ENCODE measurements at places on chromosomes 7 and 10.

DNA sequence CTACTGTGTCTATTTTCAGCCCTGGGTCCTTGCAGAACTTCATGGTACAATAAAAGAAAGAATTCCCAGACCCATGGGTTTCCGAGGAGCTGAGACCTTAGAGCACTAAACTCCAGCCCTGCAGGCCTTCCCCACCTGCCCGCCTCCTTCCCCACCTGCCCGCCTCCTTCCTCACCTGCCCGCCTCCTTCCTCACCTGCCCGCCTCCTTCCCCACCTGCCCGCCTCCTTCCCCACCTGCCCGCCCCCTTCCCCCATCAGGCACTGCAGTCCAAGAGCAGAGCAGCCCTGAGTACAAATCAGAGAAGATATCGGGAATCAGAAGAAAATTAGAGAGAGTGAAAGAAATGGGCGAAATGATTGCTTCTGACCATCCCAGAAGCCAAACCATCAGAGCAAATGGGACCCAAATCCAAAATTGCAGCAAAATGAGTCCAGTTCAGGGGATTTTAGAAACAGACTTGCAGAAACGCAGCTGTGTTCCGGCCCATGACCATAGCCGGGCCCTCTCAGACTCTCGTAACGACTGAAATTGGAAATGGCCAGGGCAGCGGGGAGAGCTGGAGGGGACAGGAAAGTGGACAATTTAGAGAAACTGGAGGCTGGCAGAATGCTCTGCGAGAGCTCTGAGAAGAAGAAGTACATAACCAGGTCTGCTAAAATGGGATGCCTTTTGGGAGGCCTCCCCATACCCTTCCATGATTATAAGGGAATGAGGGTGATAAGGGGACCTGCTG lies 568.4 kb downstream of the TCERG1L start:
- no peak for DNase-seq

- DNase-seq: no peak
Measured at GRCh38 chr10:48990226-48990625, 50.6 kb upstream of the LRRC18 start.

GRCh38 chr10:11493646-11494045 lies 117.8 kb downstream of the USP6NL start:
- no peak for DNase-seq

DNA sequence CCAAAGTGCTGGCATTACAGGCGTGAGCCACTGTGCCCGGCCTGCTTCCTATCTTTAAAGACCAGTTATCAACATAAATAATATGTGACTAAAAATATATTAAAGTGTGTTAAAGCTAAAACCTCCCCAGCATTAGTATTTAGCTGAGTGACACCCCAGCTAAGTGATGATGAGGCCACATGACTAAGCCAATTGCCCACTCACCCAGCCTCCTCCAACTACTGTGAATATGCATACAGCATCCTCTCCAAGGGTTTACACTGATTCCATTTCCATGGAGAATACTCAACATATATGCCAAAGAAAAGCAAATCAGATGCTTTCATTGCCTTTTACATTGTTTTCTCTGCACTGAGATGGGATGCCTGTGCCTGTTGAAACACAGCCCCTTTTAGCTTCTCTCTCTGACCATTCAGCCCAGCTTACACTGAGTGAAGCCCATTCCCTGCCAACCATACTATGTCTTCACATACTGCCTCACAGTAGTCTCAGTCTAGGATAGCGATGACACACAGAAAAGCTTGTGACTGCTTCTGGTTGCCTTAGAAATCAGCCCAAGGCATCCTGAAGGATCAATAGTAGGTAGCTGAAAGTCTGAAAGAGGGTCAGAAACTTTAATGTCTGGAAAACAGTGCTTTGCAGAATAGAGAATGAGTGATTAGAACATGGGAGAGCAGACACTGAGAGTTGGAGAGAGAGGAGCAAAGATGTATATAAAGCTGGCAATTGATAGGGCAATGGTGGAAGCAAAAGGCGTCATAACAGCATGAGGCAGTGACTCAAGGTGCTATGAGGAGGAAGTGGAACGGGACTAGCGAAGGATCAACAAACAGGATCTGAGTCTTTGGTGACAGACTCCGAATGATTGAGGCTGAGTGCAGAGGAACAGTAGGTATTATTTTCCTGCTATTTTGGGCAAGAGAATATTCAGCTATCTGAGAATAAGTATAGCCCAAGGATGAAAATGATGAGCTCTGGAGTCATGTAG lies 19.8 kb upstream of the ATE1 start:
- no peak for DNase-seq

- DNase-seq: no peak
Measured at GRCh38 chr7:128110641-128111364, 79.6 kb upstream of the LRRC4 start.

DNA sequence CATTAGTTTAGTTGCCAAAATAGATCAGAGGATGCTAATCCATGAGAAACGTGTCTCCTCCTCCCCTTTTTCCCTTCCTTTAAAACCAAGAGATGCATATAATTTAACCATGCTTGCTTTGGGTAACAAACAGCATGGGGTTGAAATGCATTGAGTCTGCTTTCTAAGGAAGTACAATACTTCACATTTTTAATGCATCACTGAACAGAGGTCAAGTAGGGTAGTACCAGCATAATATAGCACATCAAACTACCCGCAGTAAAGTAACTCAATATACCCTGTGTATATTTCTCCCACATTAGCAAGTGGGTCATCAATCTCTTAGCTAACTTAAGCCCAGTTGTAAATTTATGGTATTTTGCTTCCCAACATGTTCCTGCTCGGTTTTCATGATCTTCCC lies 239.3 kb upstream of the SEMA3C start:
- DNase-seq: no peak

- no peak for DNase-seq
Measured at GRCh38 chr10:47259466-47259865, 40.5 kb upstream of the GDF10 start.

Measured in tibial artery (tissue), 4 donors.